ENCODE measurements at places on chromosomes 6 and 20.
A peak's percentile ranks its signal among the peaks of the same experiment; 100 is the strongest.

DNA sequence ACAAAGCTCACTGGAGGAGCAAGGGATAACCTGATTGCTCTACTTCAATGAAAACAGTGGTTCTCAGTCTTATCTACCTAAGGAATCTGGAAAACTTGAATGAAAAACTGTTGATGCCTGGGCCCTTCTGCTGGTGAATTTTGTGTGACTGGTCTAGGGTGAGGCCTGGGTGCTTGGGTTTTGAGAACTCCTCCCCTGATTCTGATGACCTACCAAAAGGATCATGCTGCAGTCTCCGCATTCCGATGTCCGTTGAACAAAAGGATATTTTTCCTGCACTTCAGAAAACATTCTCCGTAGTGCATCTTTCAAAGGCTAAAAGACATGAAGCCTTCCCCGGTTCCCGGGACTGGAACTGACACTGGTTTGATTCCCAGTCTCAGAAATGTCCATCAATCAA is 157.9 kb downstream of the SYNDIG1 start:
- DNase-seq, result no peak

DNA sequence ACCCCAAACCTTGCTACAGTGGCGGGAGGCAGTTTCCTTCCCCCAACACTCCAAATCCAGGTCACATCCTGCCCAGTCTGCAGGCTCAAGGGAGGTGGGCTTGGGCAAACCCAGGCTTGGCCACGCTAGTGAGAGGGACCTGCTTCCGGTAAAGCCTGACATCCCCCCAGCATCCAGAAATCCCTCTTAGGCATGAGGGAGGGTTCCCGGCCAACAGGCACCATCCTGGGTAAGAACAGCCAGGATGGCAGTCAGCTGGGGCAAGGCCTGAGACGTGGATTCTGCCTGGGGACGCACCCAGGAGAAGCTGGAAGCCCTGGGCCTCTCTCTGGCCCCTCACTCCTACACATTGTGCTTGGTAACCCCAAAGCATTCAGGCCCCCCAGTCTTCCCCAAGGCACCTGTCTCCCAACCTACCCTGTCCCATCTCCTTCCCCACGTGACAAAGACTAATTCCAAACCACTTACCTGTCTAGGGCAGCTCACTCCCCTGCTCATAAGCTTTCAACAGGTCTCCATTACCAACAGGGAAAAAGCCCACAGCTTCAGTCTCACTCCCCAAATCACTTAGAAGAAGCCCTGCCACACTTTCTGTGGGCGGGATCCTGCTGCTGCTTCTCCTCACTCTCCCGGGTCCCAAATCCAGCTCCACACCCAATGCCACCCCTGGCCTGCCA is 2.1 kb downstream of the C20orf144 start:
- no peak for DNase-seq

- peak; percentile 47 for DNase-seq
Observed at GRCh38 chr20:4371623-4372251, 350.0 kb upstream of the PRND start.

GRCh38 chr20:46215913-46216707 is 92.2 kb downstream of the CDH22 start:
- DNase-seq, result no peak

DNA sequence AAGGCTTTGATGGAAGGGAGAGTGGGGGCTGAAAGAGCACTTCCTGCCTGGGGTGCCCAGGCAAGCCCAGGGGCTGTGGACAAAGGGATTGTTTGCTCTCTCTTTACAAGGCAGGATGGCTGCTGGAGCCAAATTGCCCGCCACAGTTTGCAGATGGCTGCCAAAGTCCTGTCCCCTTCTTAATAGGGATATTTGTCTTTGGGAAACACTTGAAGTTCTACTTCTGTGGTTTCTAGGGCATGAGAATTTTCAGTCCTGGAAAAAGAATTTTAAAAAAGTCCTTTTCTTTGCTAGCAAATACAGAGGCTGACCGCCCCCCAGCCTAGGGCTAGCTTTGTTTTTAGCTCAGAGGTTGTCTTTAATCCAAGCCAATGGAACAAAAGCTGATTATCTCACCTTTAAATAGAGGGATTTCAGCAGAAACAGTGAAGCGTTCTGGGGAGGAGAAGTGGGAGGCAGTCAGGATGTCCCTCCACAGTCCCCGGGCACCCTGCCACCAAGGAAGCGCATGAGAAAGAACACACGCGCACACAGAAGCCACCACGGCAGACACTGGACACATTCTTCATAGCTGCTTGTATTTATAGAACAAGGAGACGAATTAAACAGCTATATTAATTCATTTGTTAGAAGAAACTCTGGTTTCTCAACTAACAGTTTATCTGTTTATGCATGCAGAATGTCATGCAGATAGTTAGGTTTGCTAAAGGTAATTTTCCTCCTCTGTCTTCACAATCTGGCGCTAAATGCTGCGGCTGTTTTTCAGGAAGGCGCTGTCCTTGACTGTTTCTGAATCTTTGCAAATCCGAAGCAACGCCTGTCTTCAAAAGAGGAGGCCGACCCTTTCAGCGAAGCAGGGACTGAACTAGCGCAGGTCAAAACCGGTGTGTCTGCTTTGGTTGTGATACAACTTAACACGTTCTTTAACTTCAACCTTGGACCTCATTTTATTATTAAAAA is 736.9 kb downstream of the QKI start:
- no peak for DNase-seq

DNA sequence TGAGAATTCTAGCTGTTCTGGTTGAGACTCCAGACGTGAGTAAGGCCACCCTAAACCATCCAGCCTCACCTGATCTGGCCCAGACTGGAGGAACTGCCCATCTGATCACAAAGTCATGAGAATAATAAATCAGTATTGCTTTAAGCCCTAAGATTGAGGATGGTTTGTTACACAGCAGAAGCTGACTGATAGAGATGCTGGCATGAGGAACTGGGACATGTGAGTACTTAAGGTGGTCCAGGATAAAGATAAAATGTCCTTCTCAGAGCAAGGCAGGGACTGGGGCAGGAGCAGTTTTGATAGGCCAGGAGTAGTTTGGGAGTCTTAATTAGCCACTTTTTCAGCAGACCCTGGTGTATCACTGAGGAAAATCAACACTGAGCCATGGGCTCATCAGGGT is 6.8 kb downstream of the GTSF1L start:
- no peak for DNase-seq

DNA sequence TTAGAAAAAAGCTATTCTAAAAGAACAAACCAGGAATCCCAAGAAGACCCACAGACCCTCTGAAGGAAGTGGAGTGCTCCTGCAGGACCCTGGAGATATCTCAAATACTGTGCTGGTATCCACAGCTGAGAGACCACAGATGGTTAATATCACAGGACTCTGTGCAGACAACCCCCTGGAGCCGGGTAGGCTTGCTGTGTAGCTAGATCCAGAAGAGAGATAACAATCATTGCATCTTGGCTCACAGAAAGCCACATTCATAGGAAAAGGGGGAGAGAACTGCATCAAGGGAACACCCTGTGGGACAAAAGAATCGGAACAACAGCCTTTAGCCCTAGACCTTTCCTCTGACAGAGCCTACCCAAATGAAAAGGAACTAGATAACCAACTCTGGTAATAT is 689.5 kb downstream of the PHF3 start:
- DNase-seq, result no peak

DNA sequence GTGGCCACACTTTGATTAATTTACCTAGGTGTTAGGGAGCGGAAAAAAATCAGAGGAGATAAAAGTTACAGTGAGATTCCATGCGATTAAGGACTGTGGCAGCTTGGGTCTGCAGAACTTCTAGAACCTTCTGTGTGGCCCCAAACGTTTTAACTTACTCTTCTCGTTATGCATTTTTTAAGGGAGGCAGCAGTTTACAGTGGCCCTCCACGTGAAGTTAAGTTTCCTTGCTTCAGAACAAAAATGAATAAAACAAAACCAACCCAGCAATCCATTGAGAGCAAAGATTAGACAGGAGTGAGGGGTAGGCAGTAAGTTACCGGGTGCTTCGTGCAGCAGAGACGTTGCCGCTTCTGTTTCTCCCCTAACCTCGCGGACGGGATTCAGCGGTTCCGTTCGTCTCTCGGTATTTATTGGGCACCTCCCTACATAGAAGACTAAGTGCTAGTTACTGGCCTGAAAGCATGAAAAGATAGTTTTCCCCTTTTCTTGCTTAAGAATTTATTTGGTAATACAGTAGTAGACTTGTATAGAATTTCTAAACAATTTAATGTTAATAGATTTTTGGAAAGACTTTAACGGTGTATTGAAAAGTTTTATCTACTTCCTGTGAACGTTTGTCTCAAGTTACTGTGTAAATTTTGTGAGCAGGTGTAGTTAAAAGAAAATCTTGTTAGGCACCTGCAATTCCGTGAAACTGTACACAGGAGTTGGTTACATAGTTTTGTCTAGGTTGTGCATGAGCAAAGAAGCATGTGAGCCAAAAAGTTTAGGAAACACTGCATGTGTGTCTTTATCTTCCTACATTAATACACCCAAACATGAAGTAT is 1.1 kb downstream of the BAG2 start:
- peak; percentile 18 for DNase-seq

DNA sequence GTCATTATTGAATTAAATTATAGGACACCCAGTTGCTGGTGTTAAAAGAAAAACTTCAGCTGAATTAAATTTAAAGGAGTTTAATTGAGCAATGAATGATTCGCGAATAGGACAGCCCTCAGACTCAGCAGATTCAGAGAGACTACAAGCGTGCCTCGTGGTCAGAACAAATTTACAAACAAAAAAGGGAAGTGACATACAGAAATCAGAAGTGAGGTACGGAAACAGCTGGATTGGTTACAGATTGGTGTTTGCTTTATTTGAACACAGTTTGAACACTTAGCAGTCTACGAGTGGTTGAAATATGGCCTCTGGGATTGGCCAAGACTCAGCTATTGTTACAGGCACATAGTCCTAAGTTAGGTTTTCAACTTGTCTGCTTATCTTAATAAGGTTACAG is 25.8 kb upstream of the TNFRSF21 start:
- DNase-seq, result no peak
